ENCODE measurements at places on chromosomes 2 and 18. TPM values are rescaled to one million over a fixed set of nuclear protein-coding genes. Genes with fewer than 3 reads are reported as not detected.
A peak's percentile ranks its signal among the peaks of the same experiment; 100 is the strongest.

DNA sequence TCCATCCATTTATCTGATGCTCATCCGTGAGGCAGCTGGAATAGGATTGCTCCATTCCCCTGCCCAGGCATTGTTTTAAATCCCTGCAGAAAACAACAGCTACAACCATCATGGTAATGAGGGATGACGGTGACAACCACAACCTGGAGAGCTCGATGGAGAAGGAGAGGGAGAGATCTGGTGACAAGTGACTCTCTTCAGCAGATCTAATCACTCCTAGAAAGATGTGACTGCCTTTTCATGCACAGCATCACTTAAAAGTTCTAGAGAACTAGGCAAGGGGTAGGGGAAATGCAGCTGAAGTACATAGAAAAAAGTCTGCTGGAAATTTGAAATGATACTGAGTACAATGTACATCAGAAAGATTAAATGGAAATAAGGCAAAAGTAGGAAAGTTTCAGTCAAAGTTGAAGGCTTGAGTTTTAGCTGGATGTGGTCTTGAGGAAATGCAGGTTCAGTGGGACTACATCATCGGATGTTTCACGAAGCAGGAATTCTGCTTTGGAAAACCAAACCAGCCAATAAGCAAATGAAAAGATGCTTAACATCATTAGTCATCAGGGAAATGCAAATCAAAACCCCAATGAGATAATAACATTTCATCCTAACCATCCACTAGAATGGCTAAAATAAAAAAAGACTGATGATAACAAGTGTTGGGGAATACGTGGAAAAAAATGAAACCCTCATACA, 6.8 kb upstream of the ARHGAP25 start:
- DNase-seq = no peak

- no peak for DNase-seq
Measured at GRCh38 chr2:241168366-241168765, 18.1 kb downstream of the PPP1R7 start.

DNA sequence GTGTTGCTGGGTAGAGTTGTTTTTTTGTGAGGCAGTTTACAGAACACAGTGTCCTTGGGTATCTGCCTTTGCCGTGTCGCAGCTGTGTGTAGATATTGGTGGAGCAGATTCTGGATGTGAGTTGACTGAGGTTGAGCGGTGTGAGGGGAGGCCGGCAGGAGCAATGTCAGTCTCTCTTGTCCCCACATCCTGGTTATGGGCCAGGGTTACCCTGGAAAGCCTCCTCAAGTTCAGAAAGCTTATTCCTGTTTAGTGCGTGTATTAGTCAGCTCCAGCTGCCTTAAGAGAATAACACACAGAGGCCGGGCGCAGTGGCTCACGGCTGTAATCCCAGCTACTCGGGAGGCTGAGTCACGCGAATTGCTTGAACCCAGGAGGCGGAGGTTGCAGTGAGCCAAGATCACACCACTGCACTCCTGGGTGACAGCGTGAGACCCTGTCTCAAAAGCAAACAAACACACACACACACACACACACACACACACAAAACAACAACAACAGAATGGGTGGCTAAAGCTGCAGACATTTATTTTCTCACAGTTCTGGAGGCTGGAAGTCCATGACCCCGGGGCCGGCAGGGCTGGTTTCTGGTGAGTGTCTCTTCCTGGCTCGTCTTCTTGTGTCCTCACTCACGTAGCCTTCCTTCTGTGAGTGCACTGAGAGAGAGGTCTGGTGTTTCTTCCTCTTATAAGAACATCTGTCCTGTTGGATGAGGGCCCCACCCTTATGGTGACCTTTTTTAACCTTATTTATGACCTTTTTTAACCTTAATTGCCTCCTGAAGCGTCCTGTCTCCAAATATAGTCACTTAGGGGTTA, 5.1 kb downstream of the NCK2 start:
- peak; percentile 82 for DNase-seq

The RTP5 gene
- 0.12 TPM for total RNA-seq

- DNase-seq = no peak
Measured at GRCh38 chr18:58496937-58497336, 132.0 kb downstream of the ALPK2 start.

The MDH1 gene
- 268 TPM for total RNA-seq

The ALPG gene
- not detected for total RNA-seq

DNA sequence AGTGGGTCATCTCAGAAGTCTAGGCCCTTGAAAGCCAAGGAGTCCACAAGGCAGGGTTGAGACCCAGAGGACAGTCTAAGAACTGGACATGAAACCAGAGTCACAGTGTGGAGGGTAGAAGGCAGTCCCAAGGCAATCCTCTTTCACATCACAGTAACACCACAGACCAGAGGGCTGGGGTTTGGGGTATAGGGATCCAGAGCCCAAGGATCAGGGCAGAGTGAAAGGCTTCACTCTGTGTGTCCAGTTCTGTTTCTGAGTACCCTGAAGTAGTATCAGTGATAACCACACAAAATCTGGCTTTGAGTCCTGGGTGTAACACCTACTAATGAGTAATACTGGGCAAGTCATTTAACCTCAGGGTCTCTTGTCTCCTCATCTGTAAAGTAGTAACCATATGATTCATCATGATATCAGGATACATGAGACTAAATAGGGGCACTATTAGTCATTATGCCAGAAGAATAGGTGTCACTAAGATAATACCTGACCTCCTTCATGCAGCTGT, 91.0 kb downstream of the ICA1L start:
- DNase-seq = peak; percentile 24

- DNase-seq = peak; percentile 25
Measured at GRCh38 chr2:29238497-29238896, 123.3 kb downstream of the CLIP4 start.

DNA sequence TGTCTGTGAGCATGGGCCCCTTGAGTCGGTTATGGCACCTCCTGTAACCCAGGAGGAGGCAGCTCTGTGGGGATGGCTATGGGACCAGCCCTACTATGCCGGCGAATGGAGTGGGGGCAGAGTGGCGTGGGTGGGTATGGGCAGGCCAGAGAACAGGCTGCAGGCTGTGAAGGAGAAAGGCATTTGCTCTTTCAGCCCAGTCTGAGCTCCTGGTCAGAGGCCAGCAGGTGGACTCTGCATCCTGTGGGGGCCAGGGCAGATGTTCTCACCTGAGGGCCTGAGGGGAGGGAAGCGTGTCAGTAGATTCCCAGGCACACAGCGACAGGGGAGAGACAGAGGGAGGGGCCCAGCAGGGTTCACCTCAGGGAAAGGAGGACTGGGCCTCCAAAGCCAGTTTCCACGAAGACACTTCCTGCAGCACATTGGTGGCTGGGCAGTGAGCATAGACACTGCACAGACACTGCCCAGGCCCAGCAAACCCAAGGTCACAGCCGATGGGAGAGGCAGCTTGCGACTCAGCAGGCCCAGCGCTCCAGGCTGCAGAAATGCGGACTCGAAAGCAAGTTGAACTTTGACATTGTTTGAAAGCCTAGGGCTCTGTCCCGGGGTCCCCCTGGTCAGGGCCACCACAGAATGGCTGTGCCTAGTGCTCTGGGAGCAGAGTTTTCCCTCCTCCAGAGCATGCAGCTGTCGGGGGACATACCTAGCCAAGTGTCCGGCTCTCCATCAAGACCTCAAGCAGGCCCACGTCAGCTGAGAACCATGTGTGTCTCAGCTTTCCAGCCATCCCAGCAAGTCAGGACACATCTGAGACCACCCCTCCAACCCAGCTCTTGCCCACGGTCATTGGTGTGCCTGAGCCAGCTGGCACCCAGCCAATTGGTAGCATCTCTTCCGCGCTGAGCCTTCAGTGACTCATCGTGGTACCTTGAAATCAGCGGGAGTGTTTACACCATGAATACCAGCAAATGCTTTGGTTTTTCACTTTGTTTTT, 53.8 kb downstream of the TGOLN2 start:
- peak; percentile 23 for DNase-seq

The EHD3 gene
- total RNA-seq = 1.4 TPM

DNA sequence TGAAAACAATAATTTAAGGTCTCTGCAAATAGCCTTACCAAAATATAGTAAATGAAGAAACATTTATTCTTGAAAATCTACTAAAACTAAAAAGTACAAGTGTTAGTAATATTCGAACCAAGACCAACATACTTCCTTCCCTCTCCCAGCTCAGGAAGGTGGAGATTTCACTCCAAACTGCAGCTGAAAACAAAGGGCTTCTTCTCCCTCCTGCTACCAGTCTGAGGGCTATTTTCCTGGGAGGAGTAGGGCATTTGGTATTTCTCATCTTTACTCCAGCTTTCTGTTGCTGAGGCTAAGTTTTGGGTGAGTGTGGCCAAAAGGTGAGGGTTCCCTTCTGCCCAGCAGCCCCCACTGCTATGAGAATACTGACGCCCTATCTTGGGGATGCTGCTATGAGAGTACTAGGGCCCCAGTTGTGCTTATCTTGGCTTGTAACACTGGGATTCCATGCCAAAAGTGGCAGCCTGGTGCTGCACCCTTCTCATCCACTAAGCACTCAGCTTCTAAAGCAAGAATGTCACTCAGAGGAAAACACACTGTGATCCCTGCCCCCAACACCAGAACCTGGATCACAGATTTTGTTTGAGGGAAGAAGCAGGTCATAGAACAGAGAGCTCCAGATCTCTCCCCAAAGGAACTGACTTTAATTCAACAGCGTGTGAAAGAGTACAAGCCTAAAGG, 130.7 kb upstream of the KLF7 start:
- DNase-seq = no peak

- DNase-seq = no peak
Measured at GRCh38 chr18:21083017-21083416, 28.6 kb downstream of the ROCK1 start.

GRCh38 chr2:151840216-151841046, 12.2 kb upstream of the ARL5A start:
- no peak for DNase-seq

GRCh38 chr2:16123421-16123820, 183.1 kb downstream of the MYCN start:
- no peak for DNase-seq

Measured in activated CD4-positive, alpha-beta memory T cell treated with anti-CD3 and anti-CD28 coated beads for 36 hours (primary cell).